NCI-H1436 (cell line): ENCODE measurements at places on chromosomes 2 and 18.

- DNase-seq = no peak
Observed at GRCh38 chr2:239002954-239003623, 155.2 kb downstream of the TWIST2 start.

GRCh38 chr2:233993461-233993860 is 57.0 kb upstream of the SPP2 start:
- DNase-seq = no peak

DNA sequence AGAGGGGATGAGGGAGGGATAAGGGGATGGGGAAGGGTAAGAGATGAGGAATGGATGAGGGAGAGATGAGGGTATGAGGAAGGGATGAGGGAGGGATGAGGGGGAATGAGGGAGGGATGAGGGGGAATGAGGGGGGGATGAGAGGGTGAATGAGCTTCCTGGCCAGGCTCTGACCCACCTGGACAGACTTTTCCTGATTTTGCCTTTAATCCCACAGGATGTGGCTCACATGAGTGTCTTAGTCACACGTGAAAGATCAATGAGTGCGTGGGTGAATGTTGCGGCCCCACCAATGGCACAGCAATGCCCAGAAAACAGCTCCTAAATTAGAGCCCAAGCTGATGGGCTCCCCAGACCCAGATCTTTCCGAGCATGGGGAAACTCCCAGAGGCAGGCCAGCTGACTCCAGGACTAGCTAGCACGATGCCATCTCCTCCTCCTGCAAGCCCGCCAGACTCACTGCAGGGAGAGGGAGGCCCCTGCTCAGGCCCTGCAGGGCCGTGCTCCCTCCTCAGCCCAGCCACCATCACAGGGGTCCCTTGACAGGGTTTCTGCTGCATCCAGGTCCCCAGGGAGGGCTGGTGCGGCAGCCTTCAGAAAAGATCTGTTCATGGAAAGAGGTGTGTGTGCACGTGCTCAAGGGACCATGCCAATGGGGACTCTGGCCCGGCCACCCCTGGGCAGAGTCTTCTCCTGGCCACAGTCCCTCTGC is 41.4 kb downstream of the AQP12A start:
- no peak for DNase-seq

GRCh38 chr18:57644540-57644939 is 22.9 kb upstream of the NARS1 start:
- no peak for DNase-seq

GRCh38 chr2:41142478-41142877 is 690.6 kb upstream of the SLC8A1 start:
- no peak for DNase-seq

DNA sequence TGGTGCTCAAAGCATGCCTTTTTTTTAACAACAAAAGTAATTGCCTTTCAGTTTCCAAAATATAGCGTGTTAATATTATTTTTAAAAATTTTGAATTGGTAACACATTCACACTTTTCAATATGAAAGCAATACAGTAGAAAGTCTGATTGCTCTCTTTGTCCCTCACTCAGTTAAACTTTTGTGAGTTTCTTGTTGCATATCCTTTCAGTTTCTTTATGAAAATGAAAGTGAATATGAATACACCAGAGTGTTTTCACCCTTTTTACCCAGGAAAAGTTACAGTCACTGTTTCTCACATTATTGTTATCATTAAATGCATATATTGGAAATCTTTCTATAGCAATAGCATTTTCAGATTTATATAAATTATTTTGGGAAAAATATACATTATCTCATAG is 377.4 kb upstream of the CRIM1 start:
- DNase-seq = no peak

- DNase-seq = peak; percentile 93
Observed at GRCh38 chr2:48397281-48397680, 132.7 kb upstream of the STON1 start.

DNA sequence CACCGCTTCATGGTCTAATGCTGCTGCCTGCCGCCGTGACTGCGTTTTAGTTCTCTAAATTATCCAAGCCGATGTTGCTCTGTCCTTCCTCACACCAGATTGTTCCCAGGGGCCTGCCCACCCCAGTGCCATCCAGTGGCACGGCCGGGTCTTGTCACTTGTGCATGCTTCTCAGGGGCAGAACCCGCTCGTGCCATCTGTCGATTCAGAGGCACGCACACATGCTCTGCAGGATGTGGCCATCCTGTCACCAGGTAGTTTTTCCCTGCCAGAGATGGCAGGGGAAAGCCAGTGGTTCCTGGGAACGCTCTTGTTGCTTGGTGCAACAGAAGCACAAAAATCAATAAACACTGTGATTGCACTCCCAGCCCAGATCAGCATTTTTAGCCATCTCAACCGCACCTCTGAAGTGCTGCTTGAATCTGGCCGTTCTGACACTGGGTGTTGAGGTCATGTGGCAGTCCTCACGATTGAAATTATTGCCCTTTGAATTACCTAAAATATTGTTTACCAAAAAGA is 119.6 kb upstream of the BOD1L2 start:
- no peak for DNase-seq

DNA sequence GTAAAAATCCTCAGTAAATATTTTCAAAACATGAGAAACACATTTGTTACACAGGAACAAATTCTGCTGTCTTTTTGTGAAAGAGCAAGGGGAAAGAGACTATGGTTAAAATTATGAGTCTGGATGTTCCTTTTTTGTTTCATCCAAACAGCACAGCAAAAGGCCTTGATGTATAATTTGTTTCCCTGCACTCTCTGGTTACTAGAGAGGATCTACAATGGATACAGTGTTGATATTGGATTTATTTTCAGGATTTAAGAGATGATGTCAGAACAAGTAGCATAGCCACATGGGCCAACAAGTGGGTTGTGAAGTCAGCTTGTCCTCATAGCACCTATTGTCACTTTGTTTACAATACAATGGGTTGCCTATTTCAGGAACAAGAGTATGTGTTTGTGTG is 11.3 kb upstream of the ERBB4 start:
- no peak for DNase-seq

GRCh38 chr18:6942742-6943141 is 174.9 kb downstream of the LAMA1 start:
- DNase-seq = no peak

GRCh38 chr2:109513749-109514588 is 99.8 kb downstream of the SEPTIN10 start:
- DNase-seq = no peak
